ENCODE measurements at places on chromosomes 11 and 22. TPM values are rescaled to one million over a fixed set of nuclear protein-coding genes. Genes with fewer than 3 reads are reported as not detected.

GRCh38 chr11:24560324-24560723, 63.5 kb downstream of the LUZP2 start:
- DNase-seq = no peak

DNA sequence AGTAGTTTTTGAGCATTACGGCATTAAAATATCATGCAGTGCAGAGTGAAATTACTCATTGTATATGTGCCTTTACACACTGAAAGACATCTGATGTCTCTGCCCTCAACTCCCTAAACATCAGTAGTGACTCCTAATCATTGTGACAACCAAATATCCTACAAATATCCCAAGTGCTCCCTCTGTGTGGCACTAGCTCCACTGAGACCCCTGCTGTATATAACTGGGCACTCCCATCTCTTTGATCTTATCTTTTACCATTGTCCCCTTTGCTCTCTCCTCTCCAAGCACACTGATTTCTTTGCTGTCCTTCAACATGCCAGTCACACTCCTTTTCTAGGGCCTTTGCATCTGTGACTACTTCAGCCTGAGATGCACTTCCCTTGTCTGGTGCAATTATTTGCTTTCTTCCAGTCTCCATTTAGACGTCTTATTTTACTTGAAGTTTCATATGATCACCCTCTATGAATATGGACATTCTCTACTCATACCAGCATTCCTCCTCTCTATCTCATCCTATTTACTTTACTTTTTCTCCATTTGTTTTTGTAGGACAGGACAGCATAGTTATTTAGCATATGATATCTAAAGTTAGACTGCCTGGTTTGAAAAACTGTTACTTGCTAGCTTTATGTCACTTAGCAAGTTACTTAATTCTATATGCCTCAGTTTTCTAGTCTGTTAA, 2.4 kb downstream of the SLC5A12 start:
- DNase-seq = no peak

The KCNJ1 gene
- polyA plus RNA-seq = 0.30 TPM

GRCh38 chr22:24688256-24688655, 85.3 kb downstream of the GGT1 start:
- no peak for DNase-seq

GRCh38 chr22:33932997-33933396, 12.7 kb upstream of the LARGE1 start:
- DNase-seq = no peak

DNA sequence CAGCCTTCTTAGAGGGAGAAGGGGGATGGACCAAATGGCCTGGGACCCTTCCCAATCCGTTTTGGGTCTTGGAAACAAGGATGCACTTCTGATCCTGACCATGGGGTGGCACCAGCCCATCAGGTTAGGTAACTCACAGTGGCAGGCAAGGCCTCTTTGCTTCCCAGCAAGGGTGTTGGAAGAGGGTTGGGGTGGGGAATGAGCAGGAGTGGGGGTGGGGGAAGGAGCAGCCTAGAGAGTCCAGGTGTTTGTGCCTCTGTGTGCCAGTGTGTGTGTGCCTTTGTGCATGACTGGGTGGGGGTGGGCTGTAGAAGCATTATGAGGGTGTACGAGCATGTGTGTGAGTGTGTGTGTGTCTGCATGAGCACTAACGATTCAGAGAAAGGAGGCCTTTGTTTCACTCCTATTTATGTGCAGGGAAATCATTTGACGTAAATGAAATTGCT, 213.1 kb downstream of the INSC start:
- DNase-seq = peak; percentile 16

- DNase-seq = no peak
Observed at GRCh38 chr11:93904716-93905115, 54.3 kb upstream of the VSTM5 start.

All from forelimb muscle (tissue), 1 donor.